RWPE1 (cell line): ENCODE measurements at places on chromosomes 3 and 15.

DNA sequence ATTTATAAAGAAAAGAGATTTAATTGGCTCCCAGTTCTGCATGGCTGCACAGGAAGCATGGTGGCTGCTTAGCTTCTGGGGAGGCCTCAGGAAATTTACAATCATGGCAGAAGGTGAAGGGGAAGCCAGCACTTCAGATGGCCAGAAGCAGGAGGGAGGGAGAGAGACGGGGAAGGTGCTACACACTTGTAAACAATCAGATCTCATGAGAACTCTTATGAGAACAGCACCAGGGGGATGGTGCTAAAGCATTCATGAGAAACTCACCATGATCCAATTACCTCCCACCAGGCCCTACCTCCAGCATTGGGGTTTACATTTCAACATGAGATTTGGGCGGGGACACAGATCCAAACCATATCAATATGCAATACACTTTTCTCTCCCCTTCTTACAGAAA is 73.7 kb downstream of the ECT2 start:
- DNase-seq: no peak

DNA sequence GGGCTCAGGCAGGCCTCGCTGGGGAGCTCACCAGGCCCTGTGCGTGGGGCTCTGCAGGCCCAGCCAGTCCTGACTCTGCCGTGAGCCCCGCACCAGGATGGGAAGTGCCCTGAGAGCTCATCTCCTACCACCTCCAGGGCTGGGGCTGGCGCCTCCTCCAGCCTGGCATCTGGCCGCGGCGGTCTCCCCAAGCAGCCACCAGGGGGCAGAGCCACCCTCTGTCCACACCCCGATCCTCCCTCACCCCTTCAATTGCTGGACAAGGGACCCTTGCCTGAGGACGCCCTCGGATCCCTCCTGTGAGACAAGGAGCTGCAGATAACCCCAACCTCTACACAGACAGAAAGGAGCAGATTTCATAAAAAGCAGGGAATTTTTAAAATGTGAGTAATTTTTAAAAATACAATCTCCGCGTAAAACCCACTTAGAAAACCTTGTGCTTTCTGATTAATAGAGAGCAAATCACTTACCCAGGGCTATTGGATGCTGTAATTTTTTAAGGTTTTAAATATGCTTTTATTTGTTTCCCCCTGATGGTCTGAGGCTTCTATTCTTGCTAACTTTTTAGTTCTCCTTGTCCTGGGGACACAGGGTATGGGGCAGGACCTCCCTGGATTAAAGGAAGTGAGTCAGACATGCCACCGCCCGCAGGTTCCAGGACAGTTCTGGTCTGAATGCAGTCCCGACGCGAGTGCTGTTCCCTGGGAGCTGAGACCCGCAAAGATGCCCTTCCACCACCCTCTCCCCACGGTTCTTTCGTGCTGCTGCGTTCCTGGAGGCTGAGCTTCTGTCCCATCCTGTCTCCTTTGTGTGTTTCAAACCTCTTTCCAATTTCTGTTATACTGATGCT is 52.3 kb upstream of the CHRNA7 start:
- peak; percentile 53 for DNase-seq

DNA sequence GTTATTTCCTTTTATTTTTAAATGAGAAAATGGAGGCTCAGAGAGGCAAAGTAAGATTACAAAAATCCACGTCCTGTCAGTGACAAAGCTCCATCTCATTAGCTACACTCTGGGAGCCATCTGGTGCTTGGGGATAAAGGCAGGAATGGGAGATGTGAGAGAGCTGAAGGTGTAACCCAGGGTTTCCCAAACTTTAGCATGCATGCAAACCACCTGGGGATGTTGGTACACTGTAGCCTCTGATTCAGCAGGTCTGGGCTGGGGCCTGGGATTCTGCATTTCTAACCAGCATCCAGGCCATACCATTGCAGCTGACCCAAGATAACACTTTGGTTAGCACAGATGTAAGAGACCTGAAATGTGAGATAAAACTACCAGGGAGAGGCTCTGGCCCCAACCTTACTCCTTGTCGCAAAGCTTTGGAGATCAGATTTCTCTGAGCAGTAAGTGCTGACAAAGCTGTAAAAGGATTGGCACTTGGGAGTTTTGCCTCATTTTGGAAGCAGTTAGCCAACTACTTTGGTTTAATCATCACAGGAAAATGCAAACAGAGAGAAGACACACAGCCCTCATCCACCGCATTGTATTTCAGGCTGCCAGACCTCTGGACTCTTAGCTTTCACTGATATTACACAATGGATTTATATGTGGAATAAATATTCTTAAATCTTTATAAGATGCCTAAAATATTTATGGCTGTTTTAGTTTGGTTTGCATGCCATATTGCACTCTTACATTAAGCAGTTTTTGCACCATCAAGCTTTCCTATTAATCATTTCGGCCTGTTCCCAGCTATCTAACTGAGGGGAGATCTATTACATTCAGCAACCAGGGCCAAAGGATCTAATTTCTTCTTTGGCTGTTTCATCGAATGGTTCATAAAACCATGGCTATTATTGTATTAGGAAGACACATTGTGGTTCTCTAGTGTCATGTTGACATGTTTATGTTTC is 263.0 kb downstream of the EBLN2 start:
- DNase-seq: no peak

DNA sequence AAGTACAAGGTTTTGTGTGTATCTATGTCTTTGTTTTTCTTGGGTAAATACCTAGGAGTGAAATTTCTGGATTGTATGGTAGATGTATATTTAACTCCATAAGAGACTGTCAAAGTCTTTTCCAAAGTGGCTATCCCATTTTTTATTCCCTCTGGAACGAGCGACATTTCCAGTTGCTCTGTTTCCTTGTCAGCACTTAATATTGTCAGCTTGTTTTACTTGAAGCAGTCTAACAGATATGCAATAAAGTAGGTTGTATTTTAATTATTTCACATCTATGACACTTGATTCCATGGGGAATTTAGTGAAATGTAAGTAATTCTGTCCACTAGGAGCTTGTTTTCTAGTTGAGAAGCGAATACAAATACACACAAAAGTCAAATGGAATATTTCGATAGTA is 18.5 kb upstream of the BNIP2 start:
- no peak for DNase-seq

GRCh38 chr3:9810846-9811245 is 784 bp downstream of the TTLL3 start:
- no peak for DNase-seq

DNA sequence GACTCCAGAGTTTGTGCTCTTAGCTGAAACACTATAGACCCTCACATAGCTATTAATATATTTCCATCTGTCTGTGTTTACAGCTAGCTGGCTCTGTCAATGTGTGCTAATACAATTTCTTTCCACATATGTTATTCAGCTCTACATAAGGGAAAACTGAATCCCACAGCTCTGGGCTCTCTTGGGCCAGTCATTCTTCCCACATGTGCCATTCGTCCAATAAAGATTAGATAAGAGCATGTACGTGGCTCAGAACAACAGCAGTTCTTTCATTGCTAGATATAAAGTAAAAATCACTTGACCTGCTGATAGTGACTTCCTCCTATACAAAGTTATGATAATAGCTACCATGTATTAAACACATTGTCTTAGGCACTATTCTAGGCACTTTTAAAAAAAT is 2.8 kb upstream of the ILDR1 start:
- no peak for DNase-seq

DNA sequence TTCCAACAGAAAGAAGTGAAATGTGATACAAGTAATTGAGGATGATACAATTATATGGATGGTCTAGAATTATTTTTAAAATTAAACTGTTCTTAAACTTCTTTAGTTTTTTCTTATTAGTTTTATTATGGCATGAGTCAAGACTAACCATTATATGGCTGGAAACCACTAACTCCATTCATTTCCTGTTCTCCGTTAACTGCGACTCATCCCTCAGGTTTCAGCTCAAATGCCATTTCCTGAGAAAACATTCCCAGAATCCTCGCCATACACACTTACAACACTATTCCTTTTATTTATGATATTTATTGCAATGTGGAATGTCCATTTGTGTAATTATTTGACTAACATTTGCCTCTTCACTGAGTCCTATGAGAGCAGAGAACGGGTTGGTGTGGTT is 394.1 kb downstream of the SOX2 start:
- peak; percentile 9 for DNase-seq

- DNase-seq: peak; percentile 34
Observed at GRCh38 chr3:184710870-184711492, 883 bp downstream of the MAGEF1 start.

- DNase-seq: no peak
Observed at GRCh38 chr3:133939463-133939835, 43.8 kb upstream of the RAB6B start.

DNA sequence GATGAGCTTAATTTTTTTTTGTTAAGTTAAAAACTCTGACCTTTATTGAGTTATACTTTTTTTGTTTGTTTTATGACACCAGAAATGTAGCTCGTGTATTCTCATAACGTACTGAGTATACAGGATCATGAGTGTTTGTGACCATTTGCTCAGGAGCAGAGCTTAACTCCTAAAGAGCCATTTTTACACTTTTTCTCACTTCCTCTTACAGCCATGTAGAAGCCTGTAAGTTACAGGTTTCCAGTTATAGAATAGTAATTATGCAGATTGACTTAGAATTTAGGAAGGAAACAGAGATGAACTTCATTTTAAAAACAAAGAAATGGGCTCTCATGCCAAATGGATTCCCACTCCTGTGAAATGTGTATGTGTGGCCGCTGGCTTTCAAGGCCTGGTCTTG is 151.7 kb downstream of the MCTP2 start:
- DNase-seq: no peak

- DNase-seq: no peak
Observed at GRCh38 chr15:99963976-99964375, 230.7 kb upstream of the LYSMD4 start.

DNA sequence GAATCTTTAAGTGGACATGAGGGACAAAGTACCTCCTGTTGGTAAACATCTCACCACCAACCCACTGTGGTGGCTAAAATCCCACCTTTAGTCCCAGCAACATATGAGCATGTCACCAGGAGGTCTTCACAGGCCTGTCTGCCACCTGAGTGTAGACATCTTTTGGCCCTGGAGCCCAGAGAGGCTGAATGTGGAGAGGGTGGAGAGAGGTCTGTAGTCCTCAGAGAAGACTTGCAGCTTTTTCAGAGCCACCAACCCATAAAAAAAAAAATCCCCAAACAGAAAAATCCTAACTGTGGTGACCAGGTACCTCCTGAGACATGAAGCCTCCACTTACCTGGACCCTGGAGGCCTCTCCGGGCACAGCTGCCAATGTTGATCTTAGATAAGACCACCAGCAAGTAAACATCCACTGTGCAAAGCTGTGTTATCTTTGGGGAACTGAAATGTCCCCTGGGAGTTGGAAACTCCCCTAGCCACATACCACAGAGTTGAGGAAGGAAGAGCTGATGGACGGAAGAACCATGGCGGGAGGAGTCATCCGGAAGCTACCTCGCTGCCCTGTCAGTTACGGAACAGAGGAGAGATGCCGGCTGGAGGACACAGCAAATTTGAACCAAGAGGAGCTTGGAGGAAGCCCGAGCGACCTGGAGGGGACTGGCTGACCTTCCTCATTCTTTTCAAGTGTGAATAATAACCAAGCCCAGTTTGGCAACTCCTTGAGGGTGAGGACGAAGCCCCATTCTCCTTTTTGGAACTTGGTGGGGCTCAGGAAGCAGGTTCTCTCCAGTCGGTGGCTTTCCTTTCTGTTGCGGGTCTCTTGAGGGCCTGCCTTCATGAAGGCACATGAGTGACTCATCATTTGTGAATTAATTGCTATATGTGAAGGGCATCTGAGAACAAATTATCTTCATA is at the start of gene GHRL:
Gene GHRL (minus strand): TSS at position 443 of the 915 bp plus-strand sequence. CDS start 2,767 bp downstream, outside the sequence.
- DNase-seq: no peak

DNA sequence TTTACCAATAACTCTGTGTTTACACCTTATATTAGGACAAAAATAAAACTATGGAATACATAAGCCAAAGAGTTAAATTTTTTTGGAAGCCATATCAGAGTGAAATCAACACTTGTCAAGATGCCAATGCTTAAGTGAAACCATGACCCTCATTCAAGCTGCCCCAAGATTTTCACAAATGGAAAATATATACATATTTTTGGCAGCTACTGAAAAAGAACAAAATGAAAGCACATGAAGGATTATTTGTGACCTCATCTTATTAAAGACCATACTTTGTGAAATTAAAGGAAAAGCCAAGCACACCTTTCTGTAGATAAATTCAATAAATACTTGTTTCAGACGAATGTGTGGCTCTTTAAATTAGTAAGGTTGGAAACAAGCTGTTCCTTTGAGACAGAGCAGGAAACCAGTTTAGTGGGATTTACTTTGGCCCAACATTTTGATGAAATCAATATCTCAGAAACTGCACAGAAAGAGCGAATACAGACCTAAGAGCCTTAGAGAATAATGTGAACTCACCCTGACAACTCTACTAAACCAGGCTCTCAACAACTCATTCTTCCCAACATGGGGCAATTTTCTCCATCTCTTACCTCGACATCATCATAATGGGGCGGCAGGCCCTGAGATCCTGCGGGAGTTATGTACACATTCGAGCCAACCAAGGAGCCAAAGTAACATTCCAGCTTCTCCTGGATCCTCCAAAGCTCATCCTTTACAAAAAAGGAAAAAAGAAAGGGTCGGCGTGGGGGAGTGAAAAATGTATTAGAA is 11.1 kb downstream of the RIOX2 start:
- DNase-seq: no peak

DNA sequence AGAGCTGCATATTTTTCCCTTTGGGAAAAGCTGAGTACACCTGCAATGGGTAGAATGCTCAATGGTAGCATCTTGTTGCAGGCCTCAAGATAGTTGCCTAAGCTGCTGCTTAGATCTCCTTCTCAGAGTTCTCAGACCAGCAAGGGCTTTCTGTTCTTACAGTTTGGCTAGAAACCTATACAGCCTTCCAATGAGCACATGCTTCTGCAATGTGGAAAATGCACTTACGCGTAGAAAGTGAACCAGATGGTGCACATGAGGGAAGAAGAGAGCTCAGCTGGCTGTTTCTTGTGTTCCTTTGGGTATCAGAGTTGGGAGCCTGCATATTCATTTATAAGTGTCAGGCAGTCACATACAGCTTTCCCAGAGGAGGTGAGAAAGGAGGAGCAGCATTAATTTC is 136.4 kb downstream of the B3GALNT1 start:
- DNase-seq: no peak

DNA sequence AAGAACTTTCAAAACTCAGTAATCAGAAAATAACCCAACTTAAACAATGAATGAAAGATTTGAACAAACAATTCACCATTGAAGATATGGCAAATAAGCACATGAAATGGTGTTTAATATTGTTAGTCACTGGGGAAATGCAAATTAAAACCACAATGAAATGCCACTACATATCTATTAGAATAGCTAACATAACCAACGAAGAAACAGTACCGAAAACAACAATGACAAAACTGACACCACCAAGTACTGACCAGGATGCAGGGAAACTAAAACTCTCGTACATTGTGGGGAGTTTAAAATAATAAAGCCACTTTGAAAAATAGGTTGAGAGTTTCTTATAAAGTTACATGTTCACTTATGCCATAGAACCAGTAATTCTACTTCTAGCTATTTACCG is 69.1 kb downstream of the KBTBD8 start:
- no peak for DNase-seq

DNA sequence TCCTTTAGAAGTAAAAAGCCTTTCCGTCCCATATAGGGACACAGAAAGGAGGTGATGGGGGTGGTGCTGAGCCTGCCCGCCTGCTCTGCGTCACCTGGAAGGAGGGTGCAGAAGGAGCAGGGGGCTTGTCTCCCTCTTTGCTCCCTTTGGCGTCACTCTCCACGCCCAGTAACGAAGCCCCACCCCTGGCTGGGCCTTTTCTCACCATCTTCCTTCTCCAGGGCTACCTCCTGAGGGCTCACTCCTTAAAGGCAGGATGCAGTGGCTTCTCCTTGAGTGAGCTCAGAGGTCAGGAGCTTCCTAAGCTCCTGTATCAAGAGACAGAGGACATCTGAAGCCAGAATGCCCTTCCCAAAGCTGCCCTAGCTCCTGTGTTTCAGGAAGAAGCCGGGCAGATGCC is 31.5 kb downstream of the SLCO3A1 start:
- no peak for DNase-seq
